ENCODE measurements at places on chromosomes 11 and 22. TPM values are rescaled to one million over a fixed set of nuclear protein-coding genes. Genes with fewer than 3 reads are reported as not detected.

DNA sequence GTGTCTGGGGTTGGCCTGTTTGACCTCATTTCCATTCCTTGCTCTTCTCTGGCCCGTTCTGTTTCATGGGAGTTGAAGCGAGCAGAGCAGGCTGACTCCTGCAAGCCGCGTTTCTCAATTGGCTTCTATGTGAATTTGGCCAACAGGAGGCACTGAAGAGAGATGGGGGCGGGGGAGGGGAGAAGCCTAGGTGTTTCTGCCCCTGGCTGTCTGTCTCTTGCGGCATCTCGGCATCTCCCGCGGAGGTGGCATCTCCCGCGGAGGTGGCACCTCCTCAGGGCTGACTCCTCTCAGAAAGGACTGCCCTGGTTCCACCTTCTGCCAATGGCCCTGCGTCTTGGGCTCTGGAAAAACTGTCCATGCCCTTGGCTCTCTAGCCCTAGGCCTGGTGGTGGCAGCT, 125.6 kb upstream of the CSNK2A3 start:
- H3K27ac ChIP-seq = no peak overlapping the region
- H3K27me3 ChIP-seq = no peaks in the 10 kb centered on the region
- H3K4me1 ChIP-seq = no peaks in the 10 kb centered on the region
- H3K36me3 ChIP-seq = no peaks in the 10 kb centered on the region

GRCh38 chr22:25085930-25086901, 113.4 kb upstream of the CRYBB3 start:
- H3K36me3 ChIP-seq = no peaks in the 10 kb centered on the region
- no peak overlapping the region for H3K4me3 ChIP-seq
- DNase-seq = peak; percentile 76
- no peaks in the 10 kb centered on the region for H3K27me3 ChIP-seq

GRCh38 chr22:48892578-48893287, 934.9 kb downstream of the BRD1 start:
- H3K36me3 ChIP-seq = no peaks in the 10 kb centered on the region
- DNase-seq = no peak
- no peaks in the 10 kb centered on the region for H3K4me1 ChIP-seq
- no peak overlapping the region for H3K4me3 ChIP-seq
- no peaks in the 10 kb centered on the region for H3K27me3 ChIP-seq
- H3K27ac ChIP-seq = no peak overlapping the region

- H3K4me1 ChIP-seq = no peaks in the 10 kb centered on the region
- no peaks in the 10 kb centered on the region for H3K27me3 ChIP-seq
- H3K27ac ChIP-seq = no peak overlapping the region
- no peak overlapping the region for H3K4me3 ChIP-seq
These were observed 17.6 kb upstream of the SLC35F2 start for GRCh38 chr11:107876141-107876540.

GRCh38 chr22:31970490-31971444, 26.4 kb downstream of the YWHAH start:
- peak; percentile 95 for DNase-seq
- H3K36me3 ChIP-seq = no peaks in the 10 kb centered on the region
- H3K4me3 ChIP-seq = peak overlapping the region; percentile 46
- H3K27me3 ChIP-seq = no peaks in the 10 kb centered on the region

SAA1 gene
- not detected for total RNA-seq

OR10V1 gene
- total RNA-seq = not detected
